ENCODE measurements at places on chromosomes 7 and 10.

DNA sequence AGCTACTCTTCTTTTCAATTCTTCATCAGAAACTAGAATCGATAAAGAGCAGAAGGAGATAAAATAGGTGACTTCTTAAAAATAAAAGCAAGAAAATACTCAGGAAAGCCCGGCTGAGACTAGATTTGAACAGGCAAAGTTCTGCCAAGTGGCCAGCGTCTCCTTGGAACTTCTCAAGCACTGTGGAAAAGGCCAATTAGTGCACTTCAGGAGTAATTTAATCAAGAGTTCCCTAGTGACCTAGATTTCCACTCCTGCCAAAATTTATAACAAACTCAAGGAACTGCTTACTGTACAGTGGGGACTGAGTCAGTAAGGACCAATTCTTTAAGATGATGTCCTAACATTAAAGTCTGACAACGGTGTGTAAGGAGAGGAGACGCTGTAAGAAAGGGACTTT is 57.3 kb downstream of the CHCHD3 start:
- no peak for DNase-seq

GRCh38 chr10:27252267-27253000 is 11.8 kb upstream of the ACBD5 start:
- peak; percentile 29 for DNase-seq

DNA sequence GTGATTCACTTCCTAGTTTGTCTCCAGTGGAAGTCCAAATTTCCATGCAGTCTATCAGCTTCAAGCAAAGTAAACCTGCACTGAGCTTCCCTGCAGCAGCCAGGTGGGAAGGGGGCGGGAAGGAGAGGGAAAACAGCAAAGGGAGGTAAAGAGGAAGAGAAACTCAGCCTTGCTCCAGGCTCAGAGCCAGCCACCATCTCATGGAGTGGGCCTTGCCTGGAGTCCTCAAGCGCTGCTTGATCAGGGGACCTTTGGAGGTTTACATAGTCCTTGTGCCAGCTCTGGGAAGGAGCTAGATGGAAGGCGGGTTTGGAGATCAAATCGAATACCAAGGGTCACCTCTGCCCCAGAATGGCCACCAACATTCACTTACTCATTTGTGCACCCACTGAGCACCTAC is 7.4 kb downstream of the CRTAC1 start:
- DNase-seq, result no peak

DNA sequence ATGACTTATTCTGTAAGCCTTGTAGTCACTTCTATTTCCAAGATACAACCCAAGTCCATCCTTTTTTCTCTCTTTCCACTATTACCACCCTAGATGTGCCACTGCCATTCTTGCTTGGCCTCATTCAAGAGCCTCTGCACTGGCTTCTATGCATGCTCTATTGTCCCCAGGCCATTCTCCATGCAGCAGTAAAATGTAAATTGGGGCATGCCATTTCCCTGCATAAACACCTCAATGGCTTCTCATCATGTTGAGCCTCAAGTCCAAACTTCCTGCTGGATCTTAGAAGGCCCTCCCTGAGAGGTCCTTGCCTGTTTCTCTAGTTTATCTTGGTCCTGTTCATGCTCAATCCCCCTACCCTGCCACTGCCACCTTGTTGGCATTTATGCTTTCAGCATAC is 23.2 kb upstream of the WDFY4 start:
- no peak for DNase-seq

GRCh38 chr10:99849057-99849456 is 66.6 kb downstream of the ABCC2 start:
- DNase-seq, result no peak

DNA sequence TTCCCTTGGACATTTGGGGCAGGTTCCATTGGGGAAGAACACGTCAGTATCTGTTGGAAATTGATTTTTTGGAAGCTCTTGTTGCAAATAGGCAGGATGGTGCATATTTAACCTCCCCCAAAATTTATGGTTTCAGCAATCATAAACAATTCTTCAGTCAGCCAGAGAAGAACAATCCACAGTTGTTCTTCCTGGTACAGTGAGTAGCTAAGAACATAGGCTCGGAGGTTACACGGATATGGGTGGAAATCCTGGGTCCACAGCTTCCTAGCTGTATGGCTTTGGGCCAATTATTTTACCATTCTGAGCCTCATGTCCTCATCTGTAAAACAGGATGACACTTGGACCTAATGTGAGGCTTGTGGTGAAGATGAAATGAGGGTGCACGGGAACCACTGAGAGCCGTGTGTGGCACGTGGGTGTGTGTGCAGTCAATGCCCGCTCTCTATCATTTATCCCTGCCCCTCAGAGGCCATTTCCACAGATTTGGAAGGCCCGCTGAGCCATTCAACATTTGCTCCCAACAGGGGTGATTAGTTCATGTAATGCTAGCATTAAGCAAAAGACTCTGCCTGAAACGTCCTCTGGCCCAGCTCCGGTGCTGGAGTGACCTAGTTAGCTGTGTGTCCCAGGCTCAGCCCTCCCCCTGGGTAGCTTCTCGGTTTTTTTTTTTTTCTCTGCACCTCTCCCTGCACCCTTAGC is 9.7 kb downstream of the CAMK1D start:
- no peak for DNase-seq

DNA sequence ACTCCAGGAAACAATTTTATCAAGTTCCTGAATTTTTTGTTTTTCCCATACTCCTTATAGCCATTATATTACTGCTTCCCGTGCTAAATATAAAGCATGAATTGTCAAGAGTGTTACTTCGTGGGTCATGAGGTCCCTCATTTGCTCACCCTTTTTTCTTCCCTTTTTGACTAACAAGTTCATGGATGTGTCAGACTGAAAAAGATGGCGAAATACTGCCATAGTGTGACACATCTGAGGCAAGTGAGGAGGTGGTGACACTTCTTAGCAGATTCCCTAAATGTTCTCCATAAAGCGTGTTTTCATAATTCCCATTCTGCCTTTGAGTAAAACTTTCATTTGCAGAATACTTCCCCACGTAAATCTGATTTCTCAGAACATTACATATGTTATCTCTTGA is 269.6 kb upstream of the FZD1 start:
- DNase-seq, result no peak

DNA sequence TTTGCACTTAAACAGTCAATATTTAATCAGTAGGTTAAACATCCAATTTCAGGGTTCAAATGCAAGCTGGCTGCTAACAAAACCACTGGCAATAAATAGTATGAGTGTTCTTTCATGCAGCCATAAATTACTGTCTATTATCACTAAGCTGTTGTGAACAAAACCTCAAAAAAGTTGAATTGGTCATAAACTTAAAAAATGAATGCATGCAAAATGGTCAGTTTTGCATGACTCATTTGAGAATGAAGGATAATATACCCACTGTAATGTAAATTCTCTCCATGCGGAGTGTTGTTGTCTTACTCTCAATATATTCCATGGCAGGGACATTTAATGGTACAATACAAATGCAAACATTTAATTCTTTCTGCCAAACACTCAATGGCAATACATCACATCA is 226.4 kb downstream of the MAGI2 start:
- DNase-seq, result peak; percentile 27

DNA sequence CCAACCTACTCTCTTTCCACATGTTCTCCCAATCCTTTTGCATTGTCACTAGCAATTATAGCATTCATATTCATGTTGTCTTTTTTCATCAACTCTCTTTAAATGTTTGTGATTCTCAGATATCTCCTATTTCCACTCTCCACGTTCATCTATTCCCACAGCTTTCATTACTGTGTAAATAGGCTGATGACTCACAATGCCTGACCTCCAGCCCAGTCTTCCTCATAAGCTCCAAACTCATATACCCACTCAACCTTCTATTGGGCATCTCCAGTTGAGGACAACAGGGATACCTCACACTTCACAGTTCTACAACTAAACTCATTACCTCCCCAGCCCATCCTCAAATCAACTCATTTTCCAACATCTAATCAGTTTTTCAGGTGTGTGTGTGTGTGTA is 194.1 kb downstream of the DGKI start:
- peak; percentile 58 for DNase-seq

DNA sequence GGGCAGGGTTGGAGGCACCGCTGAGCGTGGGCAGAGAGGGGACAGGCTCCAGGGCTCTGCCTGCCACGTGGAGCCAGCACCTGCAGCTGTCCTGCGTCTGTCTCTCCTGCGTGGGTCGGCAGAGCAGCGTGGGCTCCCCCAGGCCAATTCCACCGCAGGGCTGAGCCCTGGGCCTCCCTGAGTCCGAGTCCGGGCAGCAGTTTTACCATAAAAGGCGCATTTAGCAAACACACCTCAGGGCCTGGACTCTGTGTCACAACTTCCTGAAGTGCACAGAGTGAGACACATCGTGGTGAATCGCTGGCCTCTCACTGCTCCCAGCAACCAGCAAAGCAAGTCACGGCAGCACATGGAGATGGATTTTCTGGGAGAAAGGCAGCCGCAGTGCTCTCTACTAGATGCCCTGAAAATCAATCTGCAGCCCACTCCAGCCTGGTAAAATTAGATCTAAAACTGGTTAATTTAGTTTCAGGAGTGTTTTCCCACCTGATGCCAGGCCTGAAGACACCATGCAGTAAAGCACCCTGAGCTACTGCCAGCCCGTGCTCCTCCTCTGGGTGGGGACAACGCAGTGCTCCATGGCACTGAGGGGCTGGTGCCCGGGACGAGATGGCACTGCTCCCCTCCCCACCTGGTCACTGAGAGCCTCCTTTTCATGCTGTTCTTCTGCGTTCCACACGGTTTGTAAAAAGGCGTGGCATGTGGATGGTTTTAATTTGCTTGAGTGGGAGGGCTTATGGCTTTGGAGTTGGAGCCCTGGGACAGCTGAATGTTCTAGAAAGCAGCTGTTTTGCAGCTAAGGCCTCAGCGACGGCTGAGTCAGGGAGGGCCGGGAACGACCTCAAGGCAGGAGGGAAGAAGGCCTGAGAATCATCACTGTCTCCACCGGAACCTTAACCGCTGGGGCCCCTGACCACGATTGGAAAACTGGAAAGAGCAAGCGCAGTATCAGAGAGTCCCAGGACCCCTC is 336.9 kb downstream of the ADARB2 start:
- DNase-seq, result no peak

DNA sequence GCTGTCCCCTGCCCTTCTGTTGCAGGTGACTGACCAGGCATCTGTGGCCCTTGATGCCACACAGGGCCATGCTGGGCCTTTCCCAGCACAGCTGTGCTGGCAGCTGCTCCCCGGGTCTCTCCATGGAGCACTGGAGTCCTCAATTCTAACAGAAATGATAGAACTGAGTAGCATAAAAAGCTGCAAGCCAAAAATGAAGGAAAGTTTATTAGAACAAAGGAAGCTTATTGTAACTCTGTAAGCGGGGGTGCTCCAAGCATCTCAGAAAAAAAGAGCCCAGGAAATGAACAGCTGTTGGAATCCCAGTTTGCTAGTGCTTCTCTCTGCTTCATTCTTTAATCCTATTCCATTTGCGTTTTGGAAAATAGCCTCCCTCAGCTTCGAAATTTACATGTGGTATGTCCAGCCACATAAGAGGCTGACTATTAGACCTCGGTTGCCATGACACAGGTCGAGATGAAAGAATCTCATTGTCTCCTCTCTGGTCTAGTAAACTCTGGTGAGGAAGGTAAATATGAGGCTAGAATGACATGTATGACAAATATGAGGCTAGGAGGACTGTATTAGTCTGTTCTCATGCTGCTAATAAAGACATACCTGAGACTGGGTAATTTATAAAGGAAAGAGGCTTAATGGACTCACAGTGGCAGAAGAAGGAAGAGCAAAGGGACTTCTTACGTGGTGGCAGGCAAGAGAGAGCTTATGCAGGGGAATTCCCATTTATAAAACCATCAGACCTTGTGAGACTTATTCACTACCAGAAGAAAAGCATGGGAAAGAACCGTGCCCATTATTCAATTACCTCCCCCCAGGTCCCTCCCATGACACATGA is 23.7 kb downstream of the EPDR1 start:
- DNase-seq, result no peak

- DNase-seq, result no peak
Observed at GRCh38 chr7:159094919-159095915, 49.5 kb downstream of the VIPR2 start.

DNA sequence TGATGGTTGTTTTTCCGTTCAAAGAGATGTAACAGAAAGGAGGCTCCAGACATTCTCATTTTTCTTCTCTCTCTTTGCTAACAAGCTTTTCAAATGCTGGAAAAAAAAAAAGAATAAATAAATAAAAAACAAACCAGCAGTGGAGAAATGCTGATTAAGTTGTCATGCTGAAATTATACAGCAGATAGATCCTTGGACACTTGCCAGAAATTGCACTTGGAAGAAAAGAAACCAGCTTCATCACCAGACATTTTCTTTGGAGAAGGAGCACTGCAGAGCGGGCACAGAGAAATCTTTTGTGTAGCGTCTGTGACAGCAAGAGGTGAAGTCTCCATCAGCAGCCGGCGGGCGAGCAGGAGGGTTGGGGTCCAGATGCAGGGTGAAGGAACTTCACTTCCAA is 55.8 kb downstream of the CLRN3 start:
- no peak for DNase-seq

- no peak for DNase-seq
Observed at GRCh38 chr10:101781984-101782810, 1.0 kb downstream of the NPM3 start.

DNA sequence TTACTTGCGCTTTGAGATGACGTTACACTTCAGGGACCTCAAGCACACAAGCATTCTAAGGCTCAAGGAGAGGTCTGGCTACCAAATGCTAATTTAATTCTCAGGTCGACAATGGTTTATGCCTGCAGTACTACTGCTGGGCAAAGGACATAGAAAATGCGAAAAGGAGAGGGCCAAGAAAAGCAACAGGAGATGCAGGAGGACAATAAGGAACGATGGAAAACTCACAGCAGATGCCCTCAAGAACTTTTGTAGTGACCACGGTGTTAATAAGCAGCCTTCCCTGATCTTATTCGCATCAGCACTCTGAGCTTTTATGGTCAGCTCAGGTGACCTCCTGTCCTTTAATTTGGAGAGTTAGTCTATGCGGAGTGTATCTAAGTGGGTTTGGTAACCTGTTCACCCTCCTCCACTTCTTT is 146.3 kb downstream of the GPR85 start:
- no peak for DNase-seq

- DNase-seq, result no peak
Observed at GRCh38 chr10:75392271-75392670, 9.3 kb downstream of the ZNF503 start.

DNA sequence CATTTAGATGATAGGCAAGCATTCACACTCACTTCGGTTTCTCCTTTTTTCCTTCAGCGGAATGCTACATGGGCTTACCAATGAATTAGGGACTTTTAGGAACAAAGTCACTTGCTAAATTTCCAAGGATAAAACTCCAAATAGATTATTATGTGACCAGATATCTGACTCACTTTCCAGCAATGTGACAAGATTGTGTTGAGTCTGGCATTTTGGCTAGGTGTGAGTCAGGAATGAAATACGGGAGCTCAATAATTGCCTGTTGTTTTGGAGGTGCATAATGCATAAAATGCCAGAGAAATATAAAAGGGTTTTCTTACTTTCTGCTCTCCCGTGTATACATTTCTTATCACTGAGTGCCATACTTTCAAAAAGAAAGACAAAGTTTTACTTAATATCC is 721.1 kb downstream of the KCNMA1 start:
- no peak for DNase-seq

GRCh38 chr10:106502641-106503040 is 661.9 kb downstream of the SORCS1 start:
- no peak for DNase-seq
